ENCODE measurements at places on chromosomes 11 and 22.

- DNase-seq: no peak
These were observed 21.8 kb downstream of the NUCB2 start for GRCh38 chr11:17298302-17298701.

DNA sequence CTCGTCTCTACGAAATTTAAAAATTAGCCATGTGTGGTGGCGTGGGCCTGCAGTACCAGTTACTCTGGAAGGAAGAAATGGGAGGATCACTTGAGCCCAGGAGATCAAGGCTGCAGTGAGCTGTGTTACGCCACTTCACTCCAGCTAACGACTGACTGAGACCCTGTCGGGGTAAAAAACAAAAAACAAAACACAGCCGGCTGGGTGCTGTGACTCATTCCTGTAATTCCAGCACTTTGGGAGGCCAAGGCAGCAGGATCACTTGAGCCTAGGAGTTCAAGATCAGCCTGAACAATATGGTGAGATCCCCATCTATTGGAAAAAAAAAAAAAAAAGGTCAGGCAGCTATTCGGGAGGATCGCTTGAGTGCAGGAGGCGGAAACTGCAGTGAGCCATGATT lies 2.4 kb downstream of the PAFAH1B2 start:
- no peak for DNase-seq

- DNase-seq: peak; percentile 42
These were observed 8.6 kb upstream of the GTSE1 start for GRCh38 chr22:46287873-46288751.

DNA sequence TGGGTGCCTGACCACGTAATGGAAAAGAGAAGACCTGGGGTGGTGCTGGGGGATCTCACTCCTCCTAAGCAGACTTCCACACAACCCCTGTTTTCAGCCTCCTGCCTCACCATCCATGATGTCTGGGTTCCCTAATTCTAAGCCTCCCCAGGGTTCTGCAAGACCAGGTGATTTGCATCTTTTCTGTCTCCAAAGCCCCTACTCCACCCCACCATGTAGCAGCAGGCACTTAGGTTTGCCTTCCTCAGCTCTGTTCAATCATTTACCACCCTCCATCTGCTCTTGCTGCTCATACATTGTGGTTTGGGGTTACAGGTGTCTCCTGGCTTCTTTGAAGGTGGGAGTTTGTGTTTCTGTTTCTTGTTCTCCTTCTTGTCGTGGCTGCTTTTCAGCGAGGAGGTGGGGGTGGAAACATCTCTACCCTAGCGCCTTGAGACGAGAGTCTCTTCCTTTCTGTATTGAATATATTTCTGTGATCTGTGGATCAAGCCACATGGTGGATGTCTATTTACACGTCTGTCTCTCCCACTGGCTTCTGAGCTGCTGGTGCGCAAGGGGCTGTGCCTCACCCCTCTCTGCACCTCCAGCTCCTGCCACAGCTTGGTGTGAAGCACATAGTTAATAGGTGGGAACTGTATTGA lies 6.6 kb upstream of the SSTR3 start:
- DNase-seq: no peak

GRCh38 chr11:86132667-86133249 lies 63.9 kb upstream of the PICALM start:
- DNase-seq: no peak

- DNase-seq: no peak
These were observed 34.4 kb downstream of the ME3 start for GRCh38 chr11:86637988-86638387.

GRCh38 chr22:27329131-27329850 lies 472.3 kb downstream of the MN1 start:
- DNase-seq: no peak

DNA sequence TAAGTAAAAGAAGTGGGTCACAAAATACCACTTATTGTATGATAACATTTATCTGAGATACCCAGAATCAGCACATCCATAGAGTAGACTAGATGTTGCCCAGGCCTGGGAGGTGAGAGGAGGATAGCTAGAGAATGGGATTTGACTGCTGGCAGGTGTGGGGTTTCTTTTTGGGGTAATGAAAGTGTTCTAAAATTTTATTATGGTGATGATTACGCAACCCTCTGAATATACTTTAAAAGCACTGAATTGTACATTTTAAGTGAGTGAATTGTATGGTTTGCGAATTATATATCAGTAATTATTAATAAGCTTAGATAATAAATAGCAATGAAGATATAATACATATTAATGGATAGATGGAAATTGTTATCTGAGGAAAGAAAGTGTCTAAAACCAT lies 35.7 kb upstream of the ACAT1 start:
- DNase-seq: no peak

GRCh38 chr11:61095021-61095420 lies 7.3 kb upstream of the CD5 start:
- no peak for DNase-seq

DNA sequence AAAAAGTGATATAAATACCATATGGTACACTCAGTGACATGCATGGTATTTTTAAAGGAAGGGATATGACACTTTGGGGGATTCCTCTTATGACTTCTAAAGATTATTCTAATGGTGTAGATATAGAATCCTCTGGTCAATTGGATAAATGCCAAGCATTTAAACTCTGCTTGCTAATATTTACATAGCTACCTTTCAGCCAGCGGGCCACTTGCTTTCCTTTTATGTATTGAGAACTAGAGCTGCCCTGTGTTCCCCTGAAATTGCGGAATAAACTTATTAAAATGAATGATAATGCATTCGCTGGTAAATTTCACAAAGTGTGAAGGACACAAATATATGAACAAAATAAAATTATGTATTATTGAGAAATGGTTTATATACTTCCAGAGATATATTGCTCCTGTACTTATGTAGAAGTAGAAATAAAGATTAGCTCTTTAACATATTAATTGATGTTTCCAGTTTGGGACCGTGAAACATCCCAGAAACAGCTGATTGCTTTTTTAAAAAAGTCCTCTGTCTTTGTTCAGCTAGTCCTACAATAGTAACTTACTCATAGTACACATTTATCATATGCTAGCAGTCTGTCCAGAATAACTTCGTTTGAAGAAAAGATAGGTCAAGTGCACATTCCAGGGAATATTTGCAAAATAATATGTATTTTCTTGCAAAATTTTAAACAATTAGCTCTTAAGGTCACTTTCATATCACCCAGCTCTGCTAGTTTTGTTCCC lies 40.1 kb upstream of the CARD18 start:
- no peak for DNase-seq

- no peak for DNase-seq
These were observed 85.2 kb upstream of the ARHGAP20 start for GRCh38 chr11:110797453-110797852.

GRCh38 chr22:37420686-37421467 lies 6.4 kb downstream of the ELFN2 start:
- DNase-seq: no peak

GRCh38 chr22:40238425-40239344 lies 61.0 kb downstream of the TNRC6B start:
- DNase-seq: no peak

DNA sequence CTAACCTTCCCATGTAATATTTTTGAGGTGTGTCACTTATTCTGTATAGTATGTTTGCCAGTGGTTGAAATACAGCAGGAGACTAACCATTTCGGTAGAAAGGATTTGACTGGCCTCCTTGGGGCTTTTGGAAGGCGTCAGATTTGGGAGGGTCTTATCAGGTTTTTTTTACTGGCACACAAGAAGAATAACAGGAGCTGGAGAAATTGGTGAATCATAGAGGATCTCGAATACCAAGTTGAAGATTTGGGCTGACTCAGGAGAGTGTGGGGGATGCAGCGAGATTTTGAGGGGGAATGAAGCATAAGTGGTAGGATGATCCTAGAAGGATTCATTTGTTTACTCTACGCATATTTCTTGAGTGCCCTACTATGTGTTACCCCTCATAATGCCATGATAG lies 200.5 kb downstream of the DDX10 start:
- DNase-seq: no peak

DNA sequence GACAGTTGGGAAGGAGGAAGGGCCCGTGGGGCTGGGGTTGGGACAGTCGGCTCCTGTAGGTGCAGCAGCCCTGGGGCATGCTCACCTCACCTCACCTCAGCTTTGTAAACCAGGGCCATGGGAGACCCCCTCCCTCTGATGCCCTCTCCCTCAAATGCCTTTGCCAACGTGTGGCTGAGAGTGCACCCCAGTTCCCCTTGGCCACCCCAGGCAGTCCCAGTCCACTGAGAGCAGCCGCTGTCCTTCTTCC lies 4.2 kb upstream of the NEAT1 start:
- no peak for DNase-seq

DNA sequence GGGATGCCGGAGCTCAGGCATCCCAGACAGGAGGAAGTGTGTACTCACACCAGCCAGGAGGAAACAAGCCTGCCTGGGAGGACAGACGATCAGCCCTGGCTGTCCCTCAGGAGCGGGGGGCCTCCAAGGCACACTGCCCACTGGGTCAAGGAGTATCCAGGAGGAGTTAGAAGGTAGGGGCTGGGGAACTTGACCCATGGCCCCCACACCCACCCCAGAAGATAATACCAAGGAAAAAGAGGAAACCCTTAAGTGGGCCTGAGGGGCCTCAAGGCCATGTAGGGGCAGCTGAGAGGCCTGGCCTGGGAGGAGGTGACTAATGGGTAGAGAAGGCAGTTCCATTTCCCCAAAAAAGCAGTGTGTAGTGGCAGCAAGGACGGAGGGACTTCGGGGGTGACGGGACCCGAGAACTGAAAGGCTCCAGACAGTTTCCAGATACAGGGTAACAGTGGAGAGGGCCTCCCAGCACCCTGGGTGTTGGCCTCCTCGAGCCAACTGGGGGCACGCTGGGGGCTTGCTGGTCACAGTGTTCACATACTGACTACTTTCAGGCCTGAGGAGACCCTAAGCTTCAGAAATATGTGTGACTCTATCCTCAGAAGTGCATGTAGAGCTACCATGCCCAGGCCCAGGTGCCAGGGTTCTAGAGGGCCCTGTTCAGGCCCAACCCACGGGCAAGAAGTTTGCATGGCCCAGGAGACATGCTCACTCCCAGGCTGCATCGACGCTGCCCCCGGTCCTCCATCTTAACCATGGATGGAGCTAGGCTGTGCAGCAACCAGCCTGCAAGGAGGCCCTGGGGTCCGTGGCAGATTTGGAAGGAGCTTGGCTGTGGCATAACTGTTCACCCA lies 75.7 kb upstream of the PITPNB start:
- peak; percentile 14 for DNase-seq

DNA sequence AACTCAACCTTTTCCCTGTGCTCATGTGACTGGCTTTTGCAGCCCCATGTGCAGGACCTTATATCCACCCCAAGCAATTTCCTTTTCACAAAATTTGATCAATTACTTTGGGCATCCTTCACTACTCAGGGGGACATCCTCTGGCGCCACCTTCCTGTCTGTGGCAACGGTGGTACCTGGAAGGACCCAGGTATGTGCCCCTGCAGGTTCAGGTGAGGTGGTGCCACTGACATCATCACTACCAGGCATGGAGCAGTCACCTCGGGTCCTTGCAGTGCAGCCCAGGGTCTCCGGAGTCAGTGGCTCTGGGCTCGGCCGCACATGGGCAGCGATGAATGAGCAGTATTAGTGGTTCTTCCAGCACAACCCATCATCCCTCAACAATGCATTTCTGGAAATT lies 37.7 kb upstream of the B3GAT1 start:
- no peak for DNase-seq

- DNase-seq: no peak
These were observed 7.0 kb downstream of the CD81 start for GRCh38 chr11:2383852-2384804.

GRCh38 chr11:95517453-95517852 lies 272.1 kb downstream of the FAM76B start:
- no peak for DNase-seq

GRCh38 chr11:44773351-44773965 lies 46.7 kb downstream of the TSPAN18 start:
- peak; percentile 18 for DNase-seq

- no peak for DNase-seq
These were observed 309.1 kb upstream of the C11orf87 start for GRCh38 chr11:109112821-109113280.

- no peak for DNase-seq
These were observed 2.0 kb upstream of the LAYN start for GRCh38 chr11:111538407-111539114.

GRCh38 chr11:85829172-85829571 lies 18.2 kb upstream of the SYTL2 start:
- DNase-seq: no peak

DNA sequence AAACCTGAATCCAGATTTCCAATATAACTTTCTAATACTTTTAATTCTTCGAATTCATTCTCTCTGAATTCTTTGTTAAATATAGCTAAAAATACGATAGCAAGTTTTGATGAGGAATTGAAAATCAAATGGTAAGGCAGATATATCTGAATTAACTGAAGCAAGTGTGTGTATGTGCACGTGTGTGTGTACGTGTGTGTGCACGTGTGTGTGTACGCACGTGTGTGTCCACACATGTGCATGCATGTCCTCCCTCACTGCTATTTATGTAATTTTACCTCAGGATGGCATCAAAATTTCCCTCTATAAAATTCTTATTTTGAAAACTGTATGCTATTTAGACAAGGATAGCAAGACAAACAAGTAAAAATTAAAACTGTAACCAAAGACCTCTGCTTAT lies 961.3 kb upstream of the CNTN5 start:
- DNase-seq: no peak

GRCh38 chr11:76073724-76074123 lies 132.6 kb downstream of the WNT11 start:
- no peak for DNase-seq

- no peak for DNase-seq
These were observed 25.9 kb upstream of the MMP13 start for GRCh38 chr11:102981324-102981910.

- no peak for DNase-seq
These were observed 70.5 kb downstream of the MPPED1 start for GRCh38 chr22:43482318-43482625.

DNA sequence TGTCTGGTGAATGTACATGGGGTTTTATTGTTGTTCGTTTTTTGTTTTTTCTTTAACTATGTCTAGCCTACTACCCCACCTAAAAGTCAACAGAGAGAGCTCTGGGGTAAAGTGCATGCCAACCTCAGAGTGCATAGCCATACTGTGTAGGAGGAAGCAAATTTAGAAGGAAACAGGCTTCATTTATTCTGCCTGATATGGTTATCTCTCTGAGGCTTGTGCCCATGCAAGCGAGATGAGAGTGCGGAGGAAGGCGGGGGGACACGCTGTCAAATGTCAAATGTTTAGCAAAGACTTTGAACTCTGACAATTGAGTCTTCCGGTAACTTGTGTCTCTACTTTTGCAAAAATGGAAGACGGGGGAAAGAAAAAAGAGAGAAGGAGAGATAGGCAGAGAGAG lies 295.5 kb downstream of the ETS1 start:
- peak; percentile 51 for DNase-seq

DNA sequence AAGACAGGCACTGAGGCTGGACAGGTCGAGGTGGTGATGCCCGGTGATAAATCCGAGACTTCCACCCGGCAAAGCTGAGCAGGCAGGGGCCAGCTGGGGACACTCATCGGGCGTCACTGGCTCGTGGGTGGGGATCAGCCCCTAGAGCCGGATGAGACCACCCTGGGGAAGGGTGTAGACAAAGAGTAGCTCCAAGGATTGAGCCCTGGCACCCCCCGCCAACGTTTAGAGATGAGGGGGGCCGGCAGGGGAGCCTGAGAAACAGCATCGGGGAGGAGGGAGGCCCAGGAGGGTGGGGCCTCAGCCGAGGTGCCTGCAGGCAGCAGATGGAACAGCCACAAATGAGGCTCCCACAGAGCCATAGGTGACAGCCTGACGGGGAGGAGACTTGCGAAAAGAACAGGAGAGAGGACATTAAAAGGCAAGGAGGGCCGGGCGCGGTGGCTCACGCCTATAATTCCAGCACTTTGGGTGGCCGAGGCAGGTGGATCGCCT lies 27.4 kb upstream of the CBX7 start:
- DNase-seq: peak; percentile 11

GRCh38 chr11:27696961-27697360 lies 3.3 kb downstream of the BDNF start:
- no peak for DNase-seq

- DNase-seq: no peak
These were observed 87.8 kb upstream of the SHANK2 start for GRCh38 chr11:71340086-71340606.

Data from activated CD4-positive, CD25-positive, alpha-beta regulatory T cell treated with anti-CD3 and anti-CD28 coated beads, Interleukin-2, amount 50 U/mL, for 72 hours (primary cell).